CD8-positive, alpha-beta T cell (primary cell): ENCODE measurements at places on chromosomes 5 and 9.

DNA sequence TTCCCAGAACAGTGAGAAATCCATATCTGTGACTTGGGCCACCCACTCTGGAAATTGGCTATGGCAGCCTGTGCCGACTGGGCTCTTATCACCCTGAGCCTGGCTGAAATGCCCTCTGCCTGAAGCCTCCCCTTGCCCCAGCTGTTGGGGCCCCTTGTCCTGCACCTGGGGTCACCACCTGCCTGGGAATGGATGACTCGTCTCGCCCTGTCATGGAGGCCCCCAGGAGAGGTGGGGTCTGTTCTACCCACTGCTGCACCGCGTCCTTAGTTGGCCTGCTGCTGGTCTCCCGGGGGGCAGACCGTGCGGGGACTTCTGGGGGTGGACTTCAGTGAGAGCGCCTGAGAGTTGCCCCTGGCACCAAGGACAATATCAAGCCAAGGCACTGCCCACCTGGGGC, 46.6 kb upstream of the COL5A1 start:
- no peak for DNase-seq

DNA sequence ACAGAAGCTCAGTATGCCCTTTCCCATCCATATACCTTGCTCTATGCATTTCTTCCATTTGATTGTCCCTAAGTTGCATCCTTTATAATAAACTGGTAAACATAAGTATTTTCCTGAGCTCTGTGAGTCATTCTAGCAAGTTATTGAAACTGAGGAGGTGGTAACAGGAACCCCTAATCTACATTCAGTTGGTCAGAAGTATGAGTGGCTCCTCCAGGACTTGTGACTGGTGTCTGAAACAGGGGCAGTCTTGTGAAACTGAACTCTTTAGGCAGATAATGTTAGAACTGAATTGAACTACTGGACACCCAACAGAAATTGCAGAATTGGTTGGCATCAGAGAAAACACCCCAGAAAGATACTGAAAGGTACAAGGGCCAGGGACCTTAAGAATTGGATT, 133.1 kb upstream of the POU5F2 start:
- no peak for DNase-seq

- no peak for DNase-seq
These were observed 459.4 kb downstream of the ANXA1 start for GRCh38 chr9:73611032-73611431.

- no peak for DNase-seq
These were observed 210.2 kb upstream of the TARS1 start for GRCh38 chr5:33230467-33231078.

DNA sequence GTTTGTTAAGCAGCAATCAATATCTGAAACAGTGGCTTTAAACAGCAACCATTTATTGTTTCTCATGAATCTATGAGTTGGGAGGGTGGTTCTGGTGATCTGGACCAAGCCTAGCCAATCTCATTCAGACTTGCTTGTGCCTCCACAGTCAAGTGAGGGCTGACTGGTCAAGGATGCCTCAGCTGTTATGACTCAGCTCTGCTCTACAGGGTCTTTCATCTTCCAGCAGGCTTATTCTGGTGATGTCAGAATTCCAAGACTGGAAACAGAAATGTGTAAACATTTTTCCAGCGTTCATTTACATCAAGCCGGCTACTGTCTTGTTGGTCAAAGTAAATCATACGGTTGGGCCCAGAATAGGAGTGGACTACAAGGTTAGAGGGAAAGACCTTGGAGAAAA, 2.5 kb upstream of the PIP5K1B start:
- DNase-seq = no peak

DNA sequence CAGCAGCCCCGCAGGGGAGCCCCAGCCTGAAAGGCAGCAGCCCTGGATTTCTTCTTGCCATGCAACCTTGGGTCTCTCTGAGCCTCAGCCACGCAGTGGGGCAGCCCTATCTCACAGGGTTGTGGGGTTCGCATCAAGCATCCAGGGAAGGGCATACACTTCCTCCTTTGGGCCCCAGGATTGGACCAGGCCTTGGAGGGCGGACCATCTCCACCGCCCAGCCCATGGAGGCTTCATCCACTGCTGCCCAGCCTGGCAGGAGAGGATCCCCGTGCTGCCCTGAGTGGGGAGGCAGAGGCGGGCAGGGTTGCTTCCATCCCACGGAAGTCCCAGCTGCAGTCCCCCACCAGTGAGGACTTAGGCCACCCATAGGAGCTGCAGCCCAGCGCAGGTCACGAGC, 5.3 kb downstream of the ADAMTS2 start:
- no peak for DNase-seq

DNA sequence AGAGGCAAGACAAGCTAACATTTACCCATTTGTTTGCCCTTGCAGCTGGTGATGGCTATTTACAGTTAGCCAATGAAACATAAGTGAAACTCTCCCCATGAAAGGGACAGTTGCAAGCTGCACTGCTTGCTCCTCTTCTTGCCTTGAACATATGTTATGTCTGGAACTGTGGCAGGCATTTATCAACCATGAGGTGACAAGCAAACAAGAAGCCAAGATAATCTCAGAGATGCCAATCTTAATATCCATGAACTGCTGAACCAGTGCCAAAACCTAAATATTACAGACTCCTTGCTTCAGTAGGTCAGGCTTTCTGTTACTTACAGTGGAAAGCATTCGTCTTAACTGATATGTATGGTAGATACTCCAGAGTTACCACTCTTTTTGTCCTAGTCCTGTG, 133.4 kb downstream of the ACTBL2 start:
- no peak for DNase-seq

DNA sequence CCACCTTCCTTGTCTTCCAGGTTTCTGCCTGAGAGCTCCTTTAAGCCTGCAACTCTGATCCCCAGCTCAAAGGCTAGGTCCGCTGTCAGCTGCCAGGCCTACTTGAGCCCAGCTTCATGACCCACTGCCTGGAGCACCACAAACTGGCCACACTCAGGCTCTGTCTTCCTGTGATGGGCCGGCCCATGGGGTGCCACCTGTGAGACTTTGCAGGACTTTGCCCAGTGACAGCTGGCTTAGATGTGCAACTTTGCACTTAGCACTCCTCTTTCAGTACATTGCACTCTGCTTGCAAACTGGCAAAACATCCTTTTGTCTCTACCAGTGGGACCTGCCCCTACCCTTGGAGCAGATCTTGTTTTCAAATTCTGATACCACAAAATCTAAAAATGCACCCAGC, 311.5 kb upstream of the PDE4D start:
- DNase-seq = no peak

DNA sequence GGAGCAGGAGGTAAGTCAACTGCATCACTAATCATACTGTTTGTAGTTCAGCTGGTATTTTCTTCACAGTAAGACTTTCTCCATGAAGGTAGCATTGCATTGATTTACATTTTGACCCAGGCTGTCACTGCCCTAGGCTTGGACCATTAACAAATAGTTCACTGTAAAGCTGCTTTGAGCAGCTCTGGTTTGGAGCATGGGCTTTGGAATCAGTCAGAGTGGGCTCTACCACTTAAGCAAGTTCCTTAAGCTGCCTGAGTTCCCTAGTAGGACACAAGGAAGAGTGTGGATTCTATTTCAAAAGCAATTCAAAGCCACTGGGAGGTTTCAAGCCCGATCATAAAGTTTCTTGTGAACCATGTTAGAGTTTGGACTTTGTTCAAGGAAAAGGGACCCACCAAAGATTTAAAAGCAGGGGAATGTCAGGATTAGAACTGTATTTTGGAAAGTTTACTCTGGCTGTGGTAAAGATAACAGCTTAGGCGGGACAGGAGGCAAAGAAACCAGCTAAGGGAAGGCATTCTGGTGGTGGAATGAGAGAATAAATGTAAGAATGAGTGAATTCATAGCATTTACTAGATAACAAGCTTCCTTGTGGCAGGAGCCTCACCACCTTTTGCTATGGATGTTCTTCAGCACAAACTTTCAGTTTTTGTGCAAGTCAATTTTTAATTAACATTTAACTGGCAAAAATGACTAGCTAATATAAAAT, 12.3 kb upstream of the PANK3 start:
- DNase-seq = no peak

- no peak for DNase-seq
These were observed 32.0 kb upstream of the SPTLC1 start for GRCh38 chr9:92147030-92147851.

- DNase-seq = no peak
These were observed 265.3 kb upstream of the CTNND2 start for GRCh38 chr5:12169536-12169935.

- DNase-seq = no peak
These were observed 8.4 kb downstream of the IRX2 start for GRCh38 chr5:2742921-2743679.

DNA sequence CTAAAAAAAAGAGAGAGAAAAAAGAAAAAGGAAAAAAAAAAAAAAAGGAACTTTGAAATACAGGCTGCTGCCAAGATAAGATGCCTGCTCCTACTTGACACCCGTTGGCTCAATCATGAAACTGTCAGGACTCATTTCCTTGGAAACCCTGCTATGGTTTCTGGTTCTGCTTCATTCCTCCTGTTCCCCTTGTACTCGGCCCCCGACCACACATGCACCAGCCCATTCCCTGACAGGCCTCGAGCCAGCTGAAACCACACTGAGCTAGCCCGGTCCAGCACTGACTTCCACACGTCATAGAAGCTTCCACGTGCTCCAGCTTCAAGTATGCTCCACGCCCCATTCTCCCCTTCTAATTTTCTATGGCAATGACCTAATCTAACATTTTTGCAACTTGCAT, 93.2 kb downstream of the MYO10 start:
- no peak for DNase-seq

- no peak for DNase-seq
These were observed 67.5 kb downstream of the SH3RF2 start for GRCh38 chr5:146003852-146004251.

DNA sequence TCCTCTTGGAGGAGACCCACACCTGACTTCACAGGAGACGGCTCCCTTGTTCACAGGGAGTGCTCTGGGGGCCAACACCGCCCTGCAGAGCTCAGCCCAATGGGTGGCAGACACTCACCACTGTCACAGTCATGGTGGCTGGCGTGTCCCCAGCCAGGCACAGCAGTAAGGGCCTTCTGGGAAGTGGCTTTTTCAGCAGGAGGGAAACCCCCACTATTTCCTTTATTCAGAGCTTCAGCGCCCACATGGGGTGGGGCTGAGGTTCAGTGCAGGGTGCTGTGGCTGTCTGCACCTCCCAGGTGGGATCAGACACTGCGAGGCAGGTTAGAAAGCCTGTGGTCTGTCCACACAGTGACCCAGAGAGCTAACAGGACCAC, 3.6 kb upstream of the SNAPC4 start:
- DNase-seq = peak; percentile 93

DNA sequence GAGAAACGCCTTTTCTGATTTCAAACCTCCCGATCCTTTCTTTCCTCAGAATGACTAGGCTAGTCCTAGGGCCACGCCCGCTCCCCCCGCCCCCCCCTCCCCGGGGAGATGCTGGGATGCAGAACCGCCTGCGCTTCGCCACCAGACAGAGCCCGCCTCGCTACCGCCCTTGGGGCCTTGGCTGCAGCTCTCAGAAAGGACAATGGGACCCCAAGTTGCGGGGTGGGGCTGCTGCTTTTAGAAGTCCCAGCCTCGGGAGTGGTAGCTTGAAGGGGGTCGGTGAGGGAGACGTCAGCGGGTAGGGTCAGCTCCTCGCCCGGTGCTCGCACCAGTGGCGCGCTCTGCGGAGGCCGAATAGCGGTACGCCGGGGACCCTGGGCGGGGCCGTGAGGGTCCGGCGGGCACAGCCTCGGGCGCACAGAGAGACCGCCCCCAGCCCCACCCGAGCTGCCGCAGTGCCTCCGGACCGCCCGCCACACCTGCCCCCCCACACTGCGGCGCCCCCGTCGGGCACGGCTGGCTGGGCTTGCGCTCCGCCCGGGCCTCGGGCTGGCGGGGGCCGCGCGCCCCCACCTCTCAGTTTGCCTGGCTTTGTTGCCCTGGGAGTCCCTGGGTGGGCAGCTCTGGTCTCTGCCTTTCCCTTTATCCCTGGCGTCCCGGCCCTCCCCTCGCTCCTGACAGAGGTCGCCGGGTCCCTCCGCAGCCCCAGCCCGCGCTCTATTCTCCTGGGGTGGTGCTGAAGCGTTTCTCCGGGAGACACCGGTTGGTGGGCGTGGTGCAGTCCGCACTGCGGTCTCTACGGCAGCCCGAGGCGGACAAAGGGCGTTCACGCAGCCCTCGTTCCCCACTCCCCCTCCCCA, 1.2 kb downstream of the MAP1B start:
- no peak for DNase-seq

DNA sequence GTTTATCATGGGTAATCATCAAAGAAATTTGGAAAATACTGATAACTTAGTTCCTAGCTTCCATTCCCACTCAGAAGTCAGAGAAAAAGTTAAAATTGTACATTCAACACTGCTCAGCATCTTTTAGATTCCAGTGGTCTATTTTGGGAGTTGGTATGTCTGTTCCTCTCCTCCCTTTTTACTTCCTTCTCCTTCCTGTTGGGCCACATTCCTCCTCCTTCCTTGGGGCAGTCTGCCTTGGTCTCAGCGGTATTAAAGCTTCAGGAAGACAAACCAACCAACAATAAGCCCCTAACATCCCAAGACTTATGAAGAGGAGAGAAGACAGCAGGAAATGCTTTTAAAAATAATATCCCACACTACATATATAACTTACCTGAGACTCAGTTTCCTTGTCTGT, 49.9 kb upstream of the SSBP2 start:
- no peak for DNase-seq

- no peak for DNase-seq
These were observed 11.6 kb downstream of the NDST1 start for GRCh38 chr5:150519560-150519945.

DNA sequence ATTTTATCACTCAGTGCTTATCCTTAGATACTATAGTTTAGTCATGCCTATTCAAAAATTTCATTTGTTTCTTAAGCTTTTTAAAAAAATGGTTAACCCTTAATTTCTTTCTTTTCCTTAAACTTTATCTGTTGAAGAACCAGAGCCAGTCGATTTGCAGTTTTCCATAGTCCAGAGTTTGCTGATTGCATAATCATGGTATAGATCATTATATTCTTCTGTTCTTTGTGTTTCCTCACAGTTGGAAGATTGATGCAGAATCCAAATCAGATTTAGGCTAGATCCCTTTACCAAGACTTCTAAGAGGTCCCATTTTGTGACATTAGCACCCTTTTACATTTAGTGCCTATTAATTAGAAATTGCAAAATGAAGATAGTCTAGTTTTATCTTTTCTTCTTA, 18.0 kb downstream of the TMEM38B start:
- DNase-seq = no peak

DNA sequence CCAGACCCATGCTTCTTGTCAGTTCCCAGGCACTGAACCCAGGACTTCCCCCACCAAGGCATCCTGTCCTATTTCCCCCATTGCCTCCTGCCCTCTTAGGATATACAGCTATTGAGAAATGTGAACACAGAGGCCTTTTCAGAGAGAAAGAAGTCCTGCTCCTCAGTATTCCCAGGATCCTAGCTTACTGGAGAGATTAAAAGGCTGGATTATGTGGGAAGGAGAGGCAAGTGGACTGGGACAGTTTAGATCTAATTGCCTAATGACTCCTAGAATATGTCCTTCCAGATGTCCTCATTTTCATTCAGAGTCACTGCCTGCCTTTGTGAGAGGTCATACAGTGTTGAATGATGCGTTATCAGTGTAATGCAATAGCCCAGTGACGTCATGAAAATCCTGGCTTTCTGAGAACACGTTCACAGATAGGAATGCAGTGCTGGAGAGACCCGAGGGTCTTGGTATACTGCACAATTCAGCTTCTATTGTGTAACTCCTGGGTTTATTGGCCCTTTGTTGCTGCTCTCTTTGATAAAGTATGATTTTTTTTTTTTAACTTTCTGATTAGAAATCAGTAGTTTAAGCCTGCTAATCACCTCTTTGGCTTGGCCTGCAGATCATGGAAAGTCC, 26.2 kb downstream of the WWC1 start:
- DNase-seq = no peak
